ENCODE measurements at places on chromosomes 11 and 22. TPM values are rescaled to one million over a fixed set of nuclear protein-coding genes. Genes with fewer than 3 reads are reported as not detected.

GRCh38 chr22:42945027-42945426, 69.9 kb downstream of the PACSIN2 start:
- DNase-seq = no peak

- no peak for DNase-seq
These were observed 117.8 kb downstream of the GGTLC2 start for GRCh38 chr22:22761963-22762772.

DNA sequence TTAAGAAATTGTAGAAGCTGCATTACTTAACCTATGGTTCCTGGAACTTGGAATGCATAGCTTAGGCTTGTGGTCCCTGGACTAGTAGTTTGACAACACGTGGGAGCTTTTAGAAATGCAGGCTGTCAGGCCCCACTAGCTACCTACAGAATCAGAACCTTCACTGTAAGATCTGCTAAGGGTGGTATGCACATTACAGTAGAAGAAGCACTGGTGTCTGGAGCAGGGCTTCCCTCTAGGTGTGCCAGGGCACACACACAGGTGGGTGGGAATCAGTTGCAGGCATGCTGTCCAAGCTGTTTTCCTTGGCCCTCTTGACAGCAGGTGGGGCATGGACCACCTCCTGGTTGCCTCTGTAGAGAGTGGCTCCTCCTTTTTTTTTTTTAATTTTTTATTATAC, 8.8 kb downstream of the NNMT start:
- no peak for DNase-seq

Gene TP53I11
- 4.0 TPM for total RNA-seq
